ENCODE measurements at places on chromosomes 2 and 18. TPM values are rescaled to one million over a fixed set of nuclear protein-coding genes. Genes with fewer than 3 reads are reported as not detected.

DNA sequence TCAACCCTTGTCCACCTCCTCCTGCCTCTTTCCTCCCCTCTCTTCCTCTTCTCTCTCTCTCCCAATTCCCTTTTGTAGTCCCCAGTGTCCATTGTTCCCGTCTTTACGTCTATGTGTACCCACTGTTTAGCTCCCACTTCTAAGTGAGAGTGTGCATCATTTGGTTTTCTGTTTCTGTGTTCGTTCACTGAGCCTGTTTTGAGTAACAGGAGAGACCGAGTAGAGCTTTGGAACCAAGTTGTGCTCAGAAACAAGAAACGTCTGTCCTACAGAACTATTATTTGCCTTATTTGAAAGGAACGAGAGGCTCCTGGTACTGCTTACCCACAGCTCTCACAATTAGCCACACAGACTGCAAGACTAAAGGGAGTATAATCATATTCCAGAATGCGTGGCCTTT is 50.1 kb upstream of the MAPRE2 start:
- DNase-seq: no peak

DNA sequence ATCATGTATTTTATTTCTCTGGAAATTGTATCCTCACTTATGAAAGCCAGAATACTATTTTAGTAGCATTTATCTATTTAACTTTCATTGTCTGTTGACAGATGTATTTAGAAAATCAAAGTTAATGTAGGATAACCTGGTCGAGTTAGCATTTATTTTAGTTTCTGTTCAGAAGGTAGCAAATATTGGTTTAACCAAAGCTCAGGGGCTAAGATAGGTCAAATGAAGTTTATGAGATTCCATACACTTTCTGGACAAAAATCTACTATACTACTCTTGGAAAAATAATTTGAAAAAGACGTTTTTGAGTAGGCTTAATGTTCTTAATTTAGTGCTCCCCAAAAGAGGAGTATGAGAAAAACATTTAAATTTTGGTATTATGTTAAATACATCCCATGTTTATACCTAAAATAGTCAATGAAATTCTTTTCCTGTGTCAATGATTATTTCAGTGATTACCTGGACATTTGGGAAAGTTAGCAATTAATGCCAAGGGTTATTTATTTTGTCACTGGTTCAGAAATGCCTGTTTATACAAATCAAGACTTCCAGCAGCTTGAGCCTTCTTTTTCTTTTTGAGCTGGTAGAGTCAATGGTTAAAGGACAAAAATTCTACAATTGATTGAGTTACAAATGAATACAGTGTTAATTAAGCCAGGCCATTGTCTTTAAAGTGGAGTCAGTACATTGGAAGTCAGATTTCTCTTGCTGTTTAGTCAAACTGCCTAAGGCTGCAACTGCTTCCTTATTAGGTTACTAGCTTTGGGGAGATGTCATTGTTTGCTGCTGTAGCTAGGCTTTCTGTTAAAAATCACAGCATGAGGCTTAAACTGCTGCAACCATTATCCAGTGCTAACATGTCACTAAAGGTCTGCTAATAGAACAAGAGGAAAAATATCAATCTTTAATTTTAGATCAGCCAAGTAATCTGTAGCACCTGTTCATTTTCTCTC is 182.3 kb downstream of the CAMKMT start:
- no peak for DNase-seq

DNA sequence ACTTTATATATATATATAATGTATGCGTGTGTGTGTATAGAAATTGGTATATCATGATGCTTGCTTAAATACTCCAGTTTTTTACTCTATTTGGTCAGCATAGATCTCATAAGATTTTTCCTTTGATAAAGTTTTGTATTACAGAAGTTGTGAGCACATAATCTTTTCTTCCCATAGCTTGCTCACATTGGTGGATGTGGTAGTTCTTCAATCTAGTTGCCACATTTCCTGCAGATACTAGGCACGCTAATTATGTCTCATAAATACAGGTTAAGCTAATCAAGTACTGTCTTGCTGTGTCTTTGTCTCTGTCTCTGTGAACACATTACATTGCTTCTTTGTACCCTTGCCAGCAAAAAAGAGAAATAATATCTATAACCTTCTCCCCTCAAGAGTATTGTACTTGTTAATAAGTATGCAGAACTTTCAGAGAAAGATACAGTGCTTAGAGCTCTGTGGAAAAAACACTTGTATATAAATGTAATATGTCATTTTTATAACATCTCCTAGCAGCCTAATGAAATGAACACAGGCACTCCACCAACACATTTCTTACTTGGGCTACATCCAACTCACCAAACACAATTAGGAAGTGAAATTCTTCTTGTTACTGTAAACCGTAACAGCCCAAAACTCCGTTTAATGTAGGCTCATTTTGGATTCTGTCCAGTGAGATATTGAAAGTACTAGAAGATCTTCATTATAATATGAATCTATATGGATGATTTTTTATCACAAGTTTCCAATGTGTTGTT is 306.7 kb upstream of the SLC8A1 start:
- DNase-seq: peak; percentile 1

GRCh38 chr2:229539628-229540027 is 174.7 kb downstream of the DNER start:
- no peak for DNase-seq

GRCh38 chr2:206232287-206233035 is 42.0 kb upstream of the ZDBF2 start:
- DNase-seq: no peak

GRCh38 chr2:138201286-138201685 is 237.0 kb downstream of the HNMT start:
- no peak for DNase-seq

GRCh38 chr2:144922519-144922918 is 402.6 kb upstream of the ZEB2 start:
- DNase-seq: no peak

DNA sequence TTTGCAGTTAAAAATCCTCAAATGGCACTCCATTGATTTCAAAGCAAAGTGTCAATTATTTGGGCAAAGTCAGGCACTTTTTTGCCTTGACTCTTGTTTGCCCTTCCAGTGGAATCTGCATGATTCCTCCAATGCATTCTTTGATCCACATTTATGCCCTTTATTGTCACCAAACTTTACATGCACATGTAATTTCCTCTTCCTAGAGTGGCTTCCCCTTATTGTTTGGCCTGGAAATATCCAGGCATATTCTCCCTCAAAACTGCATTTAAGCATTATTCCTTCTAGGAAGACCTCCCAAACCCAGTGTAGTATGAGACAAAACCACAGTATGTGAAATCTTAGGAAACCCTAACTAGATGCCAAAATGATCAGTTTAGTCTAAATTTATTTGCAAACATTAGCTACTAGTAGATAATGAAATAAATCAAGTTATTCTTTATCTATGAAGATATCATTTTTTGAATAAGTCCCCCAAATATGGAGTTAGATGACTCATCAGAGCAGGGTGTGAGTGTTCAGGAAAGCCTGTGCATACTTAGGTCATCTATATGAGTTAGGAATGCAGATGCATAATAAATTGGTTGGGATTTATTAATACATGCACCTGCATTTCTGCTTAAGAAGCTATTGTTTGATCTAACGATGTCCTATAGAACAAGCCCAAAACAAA is 433.3 kb upstream of the TCF4 start:
- DNase-seq: no peak

GRCh38 chr2:17765398-17765797 is 11.5 kb downstream of the GEN1 start:
- no peak for DNase-seq

GRCh38 chr2:151091583-151091982 is 170.1 kb downstream of the RBM43 start:
- DNase-seq: no peak

DNA sequence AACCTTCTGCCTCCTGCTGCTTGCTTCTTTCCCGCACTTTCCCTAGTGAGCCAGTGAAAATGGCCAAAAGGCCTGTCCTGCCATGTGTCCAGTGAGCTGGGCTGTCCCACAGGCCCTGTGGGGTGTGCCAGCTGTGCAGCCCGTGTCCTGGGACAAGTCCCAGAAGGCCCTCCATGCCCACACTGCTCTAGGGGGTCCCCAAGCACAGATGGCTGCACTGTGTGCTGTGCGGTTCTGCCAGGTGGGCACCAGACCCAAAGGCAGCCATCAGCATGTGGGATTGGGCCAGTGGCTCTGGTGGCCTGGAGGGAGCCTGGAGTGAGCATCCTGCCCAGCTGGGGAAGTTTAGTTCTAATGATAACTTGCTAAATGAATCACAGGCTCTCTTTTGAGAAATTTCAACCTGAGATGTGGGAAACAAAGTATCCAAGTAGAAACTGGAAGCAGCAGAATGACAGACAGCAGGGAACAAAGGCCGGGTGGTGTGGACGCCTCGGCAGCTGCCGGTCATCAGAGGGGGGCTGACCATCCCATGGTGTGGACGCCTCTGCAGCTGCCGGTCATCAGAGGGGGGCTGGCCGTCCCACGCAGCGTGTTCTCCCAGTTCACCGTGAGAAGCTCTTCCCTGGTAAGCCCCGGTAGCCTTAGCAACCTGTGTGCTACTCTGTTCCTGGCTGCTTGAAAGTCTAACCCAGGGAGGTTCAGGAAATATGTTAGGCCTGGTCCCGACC is 9.9 kb upstream of the CNDP2 start:
- DNase-seq: no peak

GRCh38 chr2:235523021-235523420 is 29.2 kb downstream of the AGAP1 start:
- no peak for DNase-seq

DNA sequence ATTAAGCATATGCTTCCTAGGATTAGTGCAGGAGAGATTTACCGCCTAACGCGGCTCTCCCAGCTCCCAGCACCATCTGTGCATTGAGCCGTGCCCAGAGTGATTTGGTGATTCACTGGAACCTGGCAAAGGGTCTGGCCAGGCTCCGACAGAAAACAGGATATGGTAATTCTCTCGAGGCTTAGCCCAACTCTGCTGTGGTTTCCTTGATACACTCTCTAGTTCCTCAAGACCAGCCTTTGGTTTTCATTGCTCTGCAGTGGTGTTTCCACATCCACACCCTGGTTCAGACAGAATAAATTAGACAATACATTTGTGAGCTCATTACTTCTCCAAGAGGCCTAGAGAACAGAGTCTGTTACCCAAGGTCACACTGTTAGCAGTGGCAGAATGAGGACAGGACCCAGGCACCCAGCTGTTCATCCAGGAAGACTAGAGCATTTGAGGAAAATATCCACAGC is 23.0 kb upstream of the SMAD2 start:
- peak; percentile 33 for DNase-seq

DNA sequence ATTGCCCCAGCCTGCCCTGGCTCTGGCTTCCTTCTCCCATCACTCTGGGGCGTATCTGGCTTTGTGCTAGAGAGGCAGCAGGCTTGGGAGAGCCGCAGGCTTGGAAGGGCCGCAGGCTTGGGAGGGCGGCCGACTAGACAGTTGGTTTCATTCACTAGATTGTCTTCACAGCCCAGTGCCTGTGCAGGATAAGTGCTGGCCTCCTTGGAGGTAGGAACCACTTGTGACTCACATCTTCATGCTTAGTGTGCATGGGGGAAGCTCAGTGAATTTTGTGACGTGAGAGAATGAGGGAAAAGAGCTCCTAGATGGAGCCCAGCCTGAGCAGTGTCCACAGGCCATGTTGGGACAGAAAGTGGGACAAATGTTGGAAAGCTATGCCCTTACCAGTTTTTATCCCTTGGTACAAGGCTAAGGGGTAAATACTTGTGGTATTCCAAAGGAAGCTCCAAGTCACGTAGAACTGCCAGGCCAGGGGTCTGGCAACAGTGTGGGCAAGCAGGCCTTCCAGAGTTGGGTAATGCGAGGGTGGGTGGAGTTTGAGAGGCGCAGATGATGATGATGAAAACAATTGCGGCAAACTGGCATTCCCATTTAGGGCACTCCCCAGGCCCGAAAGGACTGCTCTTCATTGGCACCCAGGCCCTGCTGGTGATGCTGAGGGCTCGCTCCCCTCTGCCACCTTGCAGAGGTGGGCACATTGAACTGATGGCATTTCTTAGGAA is 100.1 kb downstream of the DDX1 start:
- DNase-seq: no peak

DNA sequence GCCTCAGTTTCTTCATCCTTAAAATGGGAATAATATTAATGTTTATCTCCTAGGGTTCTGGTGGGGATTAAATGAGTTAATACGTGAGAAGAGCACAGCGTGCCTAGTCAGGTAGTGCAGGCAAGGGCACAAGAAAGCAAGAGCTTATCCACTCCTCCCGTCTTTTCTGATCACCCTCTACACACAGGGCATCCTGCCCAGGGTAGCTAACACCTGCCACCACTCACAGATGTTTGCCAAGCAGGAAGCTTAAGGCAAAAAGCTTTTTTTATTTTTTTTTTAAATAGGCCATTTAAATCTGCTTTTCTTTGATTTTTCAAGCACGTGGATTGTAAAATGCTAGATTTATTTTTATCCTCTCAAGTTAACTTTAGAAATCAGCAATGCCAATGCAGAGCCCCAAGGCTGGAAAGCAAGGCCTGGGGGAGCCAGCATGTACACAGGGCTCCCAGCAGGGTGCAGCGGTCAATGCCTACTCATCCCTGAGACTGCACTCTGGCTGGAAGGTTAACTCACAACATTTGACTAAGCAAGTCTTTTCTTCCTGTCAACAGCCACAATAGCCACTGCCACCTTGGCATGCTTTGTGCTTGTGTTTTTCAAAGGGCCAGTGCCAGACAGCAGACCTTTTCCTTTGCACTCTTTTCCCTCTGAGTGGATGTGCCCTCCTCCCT is 86.5 kb upstream of the ACAA2 start:
- DNase-seq: no peak

DNA sequence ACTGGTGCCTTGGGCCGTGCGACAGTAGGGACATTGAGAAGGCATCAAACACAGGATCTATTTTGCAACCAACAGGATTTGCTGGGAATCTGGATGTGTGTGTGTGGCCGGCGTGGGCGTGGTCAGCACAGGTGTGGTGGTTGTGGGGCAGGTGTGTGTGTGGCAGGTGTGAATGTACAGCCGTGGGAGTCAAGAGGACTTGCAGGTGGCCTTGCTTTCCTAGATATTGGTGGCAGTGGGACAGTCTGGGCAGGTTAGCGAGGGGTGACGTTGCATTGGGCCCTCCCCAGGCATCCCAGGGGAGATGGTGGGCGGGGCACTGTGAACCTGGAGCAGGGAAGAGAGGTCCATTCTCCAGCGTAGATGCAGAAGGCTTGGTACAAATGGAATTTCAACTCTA is 3.2 kb upstream of the LIMS2 start:
- DNase-seq: no peak

Gene SP5
- polyA plus RNA-seq: 5.5 TPM

Gene TEX44
- not detected for polyA plus RNA-seq

Gene DSG2
- 3.8 TPM for polyA plus RNA-seq

Gene GULP1
- 18.3 TPM for polyA plus RNA-seq

Gene MC5R
- polyA plus RNA-seq: 5.5 TPM

Gene AGPS
- 27.5 TPM for polyA plus RNA-seq

Gene EVX2
- not detected for polyA plus RNA-seq

Gene FN1
- polyA plus RNA-seq: 373 TPM

Gene LYG1
- 2.4 TPM for polyA plus RNA-seq

Gene CAPN13
- 0.31 TPM for polyA plus RNA-seq

Gene THAP4
- polyA plus RNA-seq: 47.2 TPM

Gene SCN9A
- polyA plus RNA-seq: 5.5 TPM
